ENCODE measurements at places on chromosomes 7 and 10.

GRCh38 chr7:22301790-22302189 is 55.2 kb downstream of the RAPGEF5 start:
- no peak for DNase-seq

- no peak for DNase-seq
Observed at GRCh38 chr7:40230101-40230500, 95.3 kb downstream of the SUGCT start.

DNA sequence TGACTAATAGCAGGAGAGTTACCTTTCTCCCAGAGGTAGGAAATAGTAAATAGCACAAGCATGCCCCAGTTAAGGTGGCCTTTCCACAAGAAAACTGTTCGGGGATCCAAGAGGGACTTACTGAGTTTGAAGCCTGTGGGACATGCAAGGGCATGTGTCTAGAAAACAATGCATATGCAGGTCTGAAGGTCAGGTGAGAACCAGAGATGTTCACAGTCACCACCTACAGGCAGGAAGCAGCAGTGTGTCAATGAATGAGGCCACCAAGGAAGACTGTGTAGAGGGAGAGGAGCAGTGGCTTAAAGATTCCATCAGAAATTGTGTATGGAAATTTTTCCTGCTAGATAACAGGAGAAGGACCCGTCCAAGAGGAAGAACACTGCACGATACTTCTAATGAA is 66.0 kb downstream of the CALD1 start:
- no peak for DNase-seq

GRCh38 chr10:125866421-125867029 is 14.6 kb downstream of the DHX32 start:
- no peak for DNase-seq

DNA sequence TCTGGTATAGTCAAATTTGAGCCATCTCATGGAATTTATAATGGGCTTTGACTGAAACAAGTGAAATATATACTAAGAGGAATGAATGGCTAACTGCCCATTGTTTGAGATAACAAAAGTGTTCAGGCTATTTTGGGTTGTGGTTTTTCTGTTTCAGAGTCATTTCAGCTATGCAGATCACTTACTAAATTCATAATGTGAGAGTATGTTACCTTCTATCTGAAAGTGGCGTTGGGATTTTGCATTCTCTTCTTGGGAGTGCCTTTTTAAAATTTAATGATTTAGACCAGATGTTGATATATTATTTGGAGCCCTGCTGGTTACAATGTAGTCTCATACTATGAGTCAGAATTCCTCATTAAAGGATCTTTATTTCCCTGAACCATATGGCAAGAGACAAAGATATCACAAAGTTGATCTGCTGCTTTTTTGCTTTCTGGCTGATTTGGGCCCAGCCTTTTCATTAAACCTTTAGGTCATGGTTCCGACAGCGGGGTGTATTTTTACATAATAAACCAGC is 10.4 kb downstream of the VCL start:
- peak; percentile 74 for DNase-seq

DNA sequence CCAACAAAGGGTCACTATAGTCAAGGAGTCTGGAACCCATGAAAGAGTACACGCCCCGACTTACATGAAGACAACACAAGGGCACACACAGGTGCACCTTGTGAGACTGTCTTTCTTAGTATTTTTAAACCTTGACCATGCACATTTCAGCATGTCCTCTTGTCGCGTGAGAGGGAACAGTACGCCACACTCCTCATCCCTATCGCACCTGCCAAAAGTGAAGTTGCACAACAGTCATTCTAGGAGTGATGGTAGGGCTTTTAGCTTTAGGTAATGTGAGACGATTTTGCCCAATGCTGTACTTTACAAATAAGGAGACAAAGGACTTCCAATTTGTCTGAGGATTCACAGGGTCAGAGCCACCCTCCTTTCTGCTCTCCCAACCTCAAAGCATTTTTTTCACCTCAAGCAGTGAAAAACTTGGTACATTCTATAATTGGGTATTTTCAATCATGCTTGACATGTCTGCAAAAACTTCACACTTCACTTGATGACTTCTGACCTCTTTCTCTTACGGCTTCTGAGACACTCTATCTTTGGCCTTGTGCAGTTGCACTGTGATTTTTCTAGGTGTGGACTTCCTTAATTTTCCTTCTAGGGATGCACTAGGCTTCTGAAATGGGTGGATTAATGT is 173.9 kb upstream of the GRB10 start:
- no peak for DNase-seq

GRCh38 chr7:139752148-139752547 is 25.6 kb downstream of the HIPK2 start:
- no peak for DNase-seq

DNA sequence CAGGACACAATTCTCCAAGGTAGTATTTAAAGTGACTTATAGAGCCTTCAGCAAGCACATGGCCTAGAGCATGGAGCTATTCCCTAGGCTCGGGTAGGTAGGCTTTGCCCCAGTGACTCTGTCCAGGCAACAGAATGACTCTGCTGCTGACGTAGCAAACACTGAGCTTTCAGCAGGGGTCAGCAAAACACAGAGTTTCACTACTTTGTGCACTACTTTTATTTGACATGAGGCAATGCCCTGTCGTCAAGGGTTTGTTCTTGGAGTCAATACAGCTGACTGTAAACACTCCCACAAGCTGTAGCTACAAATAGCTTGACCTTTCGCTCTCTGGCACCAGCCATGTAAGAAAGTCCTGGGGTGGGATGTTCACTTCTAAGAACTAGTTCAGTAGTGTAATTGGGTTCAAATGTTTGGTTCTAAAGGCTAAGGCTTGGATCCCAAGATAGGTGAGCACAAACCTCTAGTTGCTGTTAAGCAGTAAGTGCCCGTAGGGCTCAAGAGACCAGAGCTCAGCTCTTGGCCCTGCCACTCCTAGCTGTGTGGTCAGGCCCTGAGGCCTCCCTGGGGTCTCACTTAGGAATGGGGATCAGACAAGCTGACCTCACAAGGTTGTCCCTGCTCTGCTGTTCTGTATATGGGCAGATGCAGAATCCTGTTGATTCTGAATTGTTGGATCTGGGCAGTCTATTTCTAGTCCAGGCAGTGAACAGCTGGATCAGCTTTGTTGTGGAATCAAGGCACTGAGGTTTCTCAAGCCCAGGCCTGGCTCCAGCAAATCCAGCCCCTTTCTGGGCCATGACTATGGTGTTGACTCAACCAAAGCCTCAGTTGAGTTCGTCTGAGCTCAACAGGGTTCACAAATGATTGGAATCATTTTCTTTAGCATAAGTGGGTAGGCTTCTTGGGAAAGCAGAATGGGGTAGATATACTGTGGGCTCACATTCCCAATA is 10.7 kb downstream of the NODAL start:
- no peak for DNase-seq

DNA sequence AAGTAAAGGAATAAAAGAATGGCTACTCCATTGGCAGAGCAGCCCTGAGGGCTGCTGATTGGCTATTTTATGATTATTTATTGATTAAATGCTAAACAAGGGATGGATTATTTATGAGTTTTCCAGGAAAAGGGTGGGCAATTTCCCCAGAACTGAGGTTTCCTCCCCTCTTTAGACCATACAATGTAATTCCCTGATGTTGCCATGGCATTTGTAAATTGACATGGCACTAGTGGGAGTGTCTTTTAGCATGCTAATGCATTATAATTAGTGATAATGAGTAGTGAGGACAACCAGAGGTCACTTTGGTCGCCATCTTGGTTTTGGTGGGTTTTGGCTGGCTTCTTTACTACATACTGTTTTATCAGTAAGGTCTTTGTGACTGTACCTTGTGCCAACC is 55.5 kb downstream of the BBS9 start:
- DNase-seq, result no peak

DNA sequence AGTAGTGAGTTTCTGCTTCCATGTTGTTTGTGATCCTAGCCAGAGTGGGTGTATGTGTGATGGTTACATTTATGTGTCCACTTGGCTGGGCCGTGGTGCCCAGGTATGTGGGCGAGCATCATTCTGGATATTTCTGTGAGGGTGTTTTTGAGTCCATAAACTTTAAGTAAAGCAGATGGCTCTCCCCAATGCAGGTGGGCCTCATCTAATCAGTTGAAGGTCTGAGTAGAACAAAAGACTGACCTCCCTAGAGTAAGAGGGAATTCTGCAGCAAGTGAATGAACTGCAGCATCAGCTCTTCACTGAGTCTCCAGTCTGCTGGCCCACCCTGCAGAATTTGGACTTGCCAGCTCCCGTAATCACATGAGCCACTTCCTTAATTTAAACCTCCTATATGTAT is 571.9 kb downstream of the ACTR3B start:
- DNase-seq, result no peak

DNA sequence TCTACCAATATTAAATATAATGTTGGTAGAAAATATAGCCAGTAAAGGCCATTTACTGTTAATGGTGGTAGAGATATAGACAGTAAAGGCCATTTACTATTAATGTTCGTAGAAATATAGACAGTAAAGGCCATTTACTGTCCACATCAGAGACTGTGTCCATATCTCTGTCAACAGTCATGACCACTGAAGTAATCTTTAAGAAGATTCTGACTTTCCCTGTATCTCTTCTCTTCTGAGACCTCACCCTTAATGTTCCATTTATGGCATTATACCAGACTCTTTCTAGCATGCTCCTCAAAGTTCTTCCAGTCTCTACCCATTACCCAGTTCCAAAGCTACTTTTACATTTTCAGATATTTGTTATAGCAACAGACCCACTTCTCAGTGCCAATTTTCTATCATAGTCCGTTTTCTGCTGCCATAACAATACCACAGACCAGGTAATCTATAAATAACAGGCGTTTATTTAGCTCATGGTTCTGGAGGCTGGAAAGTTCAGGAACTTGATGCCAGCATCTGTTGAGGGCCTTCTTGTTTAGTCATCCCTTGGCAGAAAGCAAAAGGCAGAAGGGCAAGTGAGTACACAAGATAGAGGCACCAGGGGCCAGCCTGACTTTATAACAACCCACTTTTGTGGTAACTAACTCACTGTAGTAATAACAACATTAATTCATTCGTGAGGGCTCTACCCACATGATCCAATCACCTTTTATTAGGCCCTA is 7.9 kb upstream of the NUDCD3 start:
- DNase-seq, result no peak

- DNase-seq, result no peak
Observed at GRCh38 chr10:15745751-15746150, 26.0 kb upstream of the ITGA8 start.

GRCh38 chr7:107661081-107661864 is 645 bp downstream of the SLC26A4 start:
- no peak for DNase-seq

DNA sequence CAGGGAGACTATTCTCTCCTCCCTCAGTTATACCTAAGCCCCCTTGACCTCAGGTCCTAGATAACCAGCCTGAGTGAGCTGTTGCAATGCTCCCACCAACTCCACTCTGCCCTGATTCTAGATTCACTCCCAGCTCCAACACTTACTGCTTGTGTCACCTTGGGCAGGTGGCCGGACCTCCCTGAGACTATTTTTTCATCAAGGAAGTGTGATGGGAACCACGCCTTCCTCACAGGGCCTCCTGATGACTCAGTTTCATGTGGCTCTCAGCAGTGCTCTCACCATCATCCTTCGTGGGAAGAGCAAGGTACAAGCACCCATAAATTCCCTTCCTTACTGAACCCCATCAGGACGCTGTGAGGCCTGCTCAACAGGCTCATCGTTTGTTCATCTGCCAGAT is 925.8 kb upstream of the ZNF722 start:
- DNase-seq, result no peak

GRCh38 chr7:92633211-92633906 is 43.2 kb upstream of the FAM133B start:
- DNase-seq, result peak; percentile 41

DNA sequence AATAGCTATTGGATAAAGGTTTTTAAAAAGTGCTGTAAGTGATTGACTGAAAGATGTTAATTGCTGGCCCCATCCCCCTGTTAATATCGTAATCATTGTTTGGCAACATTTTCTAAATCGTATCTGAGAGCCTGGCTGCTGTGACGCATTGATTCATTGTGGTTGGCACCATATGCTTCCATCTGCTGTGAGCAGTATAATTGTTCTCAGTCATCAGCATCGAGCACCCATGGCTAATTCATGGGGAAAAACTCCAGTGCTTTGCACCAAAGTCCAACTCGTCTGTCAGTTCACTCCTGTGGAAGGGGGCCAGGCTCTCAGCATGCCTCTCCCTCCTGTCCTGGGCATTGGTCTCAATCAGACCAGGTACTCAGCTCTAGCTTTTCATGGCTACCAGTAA is 205.2 kb downstream of the STK31 start:
- no peak for DNase-seq

DNA sequence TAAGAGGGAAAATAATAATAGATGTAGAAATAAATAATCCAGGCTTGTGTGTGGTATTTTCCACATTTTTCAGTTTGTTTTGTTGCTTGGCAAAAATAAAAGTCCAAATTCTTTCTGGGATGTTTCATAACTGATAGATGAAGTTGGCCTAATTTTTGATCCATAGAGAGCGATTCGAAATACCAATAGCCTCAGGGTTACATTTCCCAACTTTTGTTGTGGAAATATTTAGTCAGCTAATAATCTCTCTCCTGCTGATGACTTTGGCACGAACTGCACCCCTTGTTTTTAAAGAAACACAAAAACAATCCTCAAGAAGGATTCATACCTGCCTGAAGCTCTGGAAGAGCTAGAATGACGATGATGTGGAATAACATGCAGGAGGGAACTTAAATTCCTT is 483.2 kb downstream of the ADRA2A start:
- no peak for DNase-seq

DNA sequence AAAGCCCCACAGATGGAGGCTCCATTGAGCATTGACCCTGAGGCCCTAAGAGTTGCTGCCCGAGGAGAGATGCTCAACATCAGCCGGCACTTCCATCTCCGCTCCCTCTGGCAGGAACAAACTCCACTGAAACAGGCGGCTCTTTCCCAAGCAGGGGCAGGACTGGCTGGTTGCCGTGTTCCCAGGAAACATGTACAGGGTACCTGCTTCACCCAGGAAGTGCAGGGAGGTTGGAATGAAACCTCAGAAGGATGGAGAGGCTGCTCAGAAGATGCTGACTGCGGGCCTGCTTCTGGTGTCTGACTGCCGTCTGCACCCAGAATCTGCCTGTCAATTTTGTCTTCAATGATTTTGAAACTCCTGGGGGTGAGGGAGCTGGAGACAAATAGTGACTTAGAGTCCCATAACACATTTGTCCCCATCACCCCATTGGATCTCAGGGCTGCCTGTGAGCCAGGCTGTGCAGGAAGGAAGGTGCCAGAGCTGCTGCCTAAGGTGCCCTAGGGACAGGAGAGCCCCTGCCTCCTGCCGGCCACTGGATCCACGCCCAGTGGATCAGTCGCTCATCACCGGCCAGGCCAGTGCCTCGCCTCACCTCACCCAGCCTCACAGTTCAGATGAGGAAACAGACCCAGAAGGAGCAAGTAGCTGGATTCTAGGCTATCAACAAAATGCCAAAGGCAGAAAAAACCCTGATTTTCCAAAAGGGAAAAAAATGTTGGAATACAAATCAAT is 237.3 kb downstream of the PTPRN2 start:
- DNase-seq, result no peak

- DNase-seq, result no peak
Observed at GRCh38 chr10:113410618-113411017, 142.2 kb upstream of the HABP2 start.
